ENCODE measurements at places on chromosomes 4 and X. TPM values are rescaled to one million over a fixed set of nuclear protein-coding genes. Genes with fewer than 3 reads are reported as not detected.

Gene HSFX4
- not detected for total RNA-seq

Gene DRP2
- total RNA-seq: 0.74 TPM

Gene HSFX1
- 0.37 TPM for total RNA-seq

Gene GPR173
- total RNA-seq: 1.6 TPM

Gene RAB40A
- total RNA-seq: 0.09 TPM

Gene DCAF8L2
- total RNA-seq: under 0.01 TPM

Gene POU3F4
- total RNA-seq: not detected

Gene ANXA3
- total RNA-seq: 17.1 TPM

Gene CD99L2
- total RNA-seq: 50.7 TPM

Gene FREM3
- total RNA-seq: under 0.01 TPM

Gene SCOC
- total RNA-seq: 45.3 TPM

Gene ATP6AP1
- total RNA-seq: 46.6 TPM

Gene PRSS12
- total RNA-seq: 34.1 TPM

Gene GAK
- 49.6 TPM for total RNA-seq

Gene KCTD8
- not detected for total RNA-seq

Gene MMRN1
- total RNA-seq: 0.14 TPM

Gene TSPAN6
- total RNA-seq: 30.0 TPM

Gene SPOCK3
- 0.43 TPM for total RNA-seq

Gene WNK3
- 0.14 TPM for total RNA-seq

Gene MAGEE2
- total RNA-seq: not detected

Gene CPE
- total RNA-seq: 1.3 TPM

Gene PKD2
- total RNA-seq: 108 TPM

Gene CXCL11
- total RNA-seq: 0.14 TPM
